ENCODE measurements at places on chromosomes 5 and 9.

- no peak for DNase-seq
Observed at GRCh38 chr9:85859765-85860164, 81.2 kb upstream of the NAA35 start.

DNA sequence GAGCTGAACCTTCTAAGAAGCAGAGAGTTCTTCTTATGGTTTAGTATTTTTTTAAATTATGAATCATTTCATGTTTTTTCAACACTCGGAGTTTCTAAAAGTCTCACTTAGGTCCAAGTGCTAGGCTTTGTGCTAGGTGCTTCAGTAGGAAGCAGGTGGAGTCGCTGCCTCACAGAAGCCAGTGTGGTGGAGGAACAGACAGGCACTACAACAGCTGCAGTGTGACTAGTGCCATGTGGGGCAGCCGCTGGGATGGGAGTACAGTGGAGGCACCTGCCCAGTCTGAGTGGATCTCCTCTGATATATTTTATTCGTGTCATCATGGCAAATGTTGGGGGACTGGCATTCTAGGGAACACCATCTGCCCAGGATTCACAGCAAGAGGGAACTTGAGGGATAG lies 15.3 kb downstream of the PCDHGC5 start:
- DNase-seq: no peak

- DNase-seq: no peak
Observed at GRCh38 chr9:126222835-126223431, 103.7 kb upstream of the MVB12B start.

- no peak for DNase-seq
Observed at GRCh38 chr9:78354989-78355388, 58.1 kb downstream of the PSAT1 start.

DNA sequence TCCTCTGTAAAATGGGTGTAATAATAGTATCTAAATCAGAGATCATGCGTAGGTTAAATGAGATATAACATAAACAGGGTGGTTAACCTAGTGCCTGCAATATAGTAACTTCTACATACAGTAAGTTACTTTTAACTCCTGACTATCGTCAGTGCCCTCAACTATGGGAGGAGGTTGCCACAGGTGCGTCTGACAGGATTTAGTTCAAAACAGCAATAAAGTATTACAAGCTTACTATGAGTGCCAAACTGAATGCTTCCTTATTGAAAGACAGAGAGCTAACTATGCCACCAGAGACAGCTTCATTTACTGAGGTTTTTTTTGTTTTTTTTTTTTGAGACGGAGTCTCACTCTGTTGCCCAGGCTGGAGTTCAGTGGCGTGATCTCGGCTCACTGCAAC lies 209.0 kb downstream of the ADAMTSL1 start:
- DNase-seq: no peak

DNA sequence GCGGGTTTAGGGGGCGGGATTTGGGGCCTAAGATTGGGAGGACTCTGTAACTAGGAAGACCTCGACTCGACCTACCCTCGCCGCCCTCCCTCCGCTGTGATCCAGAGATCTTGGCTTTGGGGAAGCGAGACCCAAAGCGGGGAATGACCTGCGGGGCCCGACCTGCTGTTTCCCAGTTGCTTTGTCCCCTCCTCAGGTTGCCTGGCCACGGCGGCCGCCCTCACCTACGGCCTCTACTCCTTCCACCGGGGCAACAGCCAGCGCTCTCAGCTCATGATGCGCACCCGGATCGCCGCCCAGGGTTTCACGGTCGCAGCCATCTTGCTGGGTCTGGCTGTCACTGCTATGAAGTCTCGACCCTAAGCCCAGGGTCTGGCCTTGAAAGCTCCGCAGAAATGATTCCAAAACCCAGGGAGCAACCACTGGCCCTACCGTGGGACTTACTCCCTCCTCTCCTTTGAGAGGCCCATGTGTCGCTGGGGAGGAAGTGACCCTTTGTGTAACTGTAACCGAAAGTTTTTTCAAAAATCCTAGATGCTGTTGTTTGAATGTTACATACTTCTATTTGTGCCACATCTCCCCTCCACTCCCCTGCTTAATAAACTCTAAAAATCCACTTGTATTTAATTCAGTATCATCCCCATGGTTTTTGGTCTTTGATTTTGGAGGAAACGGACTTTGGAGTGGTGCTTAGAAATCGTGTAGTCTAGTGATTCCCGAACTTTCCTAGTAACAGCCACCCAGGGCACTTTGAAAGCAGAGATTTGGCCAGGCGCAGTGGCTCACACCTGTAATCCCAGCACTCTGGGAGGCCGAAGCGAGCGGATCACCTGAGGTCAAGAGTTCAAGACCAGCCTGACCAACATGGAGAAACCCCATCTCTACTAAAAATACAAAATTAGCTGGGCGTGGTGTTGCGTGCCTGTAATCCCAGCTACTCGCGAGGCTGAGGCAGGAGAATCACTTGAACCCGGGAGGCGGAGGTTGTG lies 878 bp downstream of the HIGD2A start:
- DNase-seq: no peak

DNA sequence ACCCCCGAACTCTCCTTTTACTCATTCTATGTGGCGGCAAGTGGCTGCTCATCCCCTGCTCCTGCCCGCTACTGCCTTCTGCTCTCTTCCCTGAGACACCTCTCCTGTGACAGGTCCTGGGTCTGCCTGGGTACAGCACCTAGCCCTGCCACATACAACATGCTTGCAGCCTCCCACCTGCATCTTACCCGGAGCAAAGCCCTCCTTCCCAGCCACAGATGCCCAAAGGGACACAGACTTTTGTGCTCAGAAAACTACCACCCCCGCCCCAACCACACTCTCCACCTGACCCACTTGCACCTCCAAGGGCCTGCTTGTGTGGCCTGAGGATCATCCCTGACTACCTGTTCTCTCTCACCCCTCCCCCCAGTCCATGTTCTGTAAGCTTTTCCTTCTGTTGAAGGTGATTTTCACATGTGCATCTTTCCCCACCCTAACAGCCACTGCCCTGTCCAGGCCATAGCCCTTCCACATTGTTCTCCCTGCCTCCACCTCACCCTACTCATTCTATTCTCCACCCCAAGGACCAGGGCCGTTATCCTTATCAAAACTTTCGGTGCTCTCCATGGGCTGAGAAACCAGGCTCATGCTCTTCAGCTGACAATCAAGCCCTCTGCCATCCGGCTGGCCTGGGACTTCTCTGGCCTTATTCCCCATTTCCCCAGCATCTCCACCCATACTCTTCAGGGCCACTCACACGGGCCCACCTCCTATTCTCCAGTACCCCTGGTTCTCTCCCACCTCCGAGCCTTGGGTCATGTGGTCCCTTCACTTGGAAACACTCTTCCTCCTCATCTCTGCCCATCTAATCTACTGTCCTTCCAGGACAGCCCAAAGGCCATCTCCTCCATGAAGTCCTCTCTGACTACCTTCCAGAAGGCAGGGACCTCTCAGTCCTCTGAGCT lies 46.4 kb upstream of the ALDH1B1 start:
- DNase-seq: no peak

GRCh38 chr5:111224561-111225345 lies 569 bp downstream of the CAMK4 start:
- DNase-seq: no peak

DNA sequence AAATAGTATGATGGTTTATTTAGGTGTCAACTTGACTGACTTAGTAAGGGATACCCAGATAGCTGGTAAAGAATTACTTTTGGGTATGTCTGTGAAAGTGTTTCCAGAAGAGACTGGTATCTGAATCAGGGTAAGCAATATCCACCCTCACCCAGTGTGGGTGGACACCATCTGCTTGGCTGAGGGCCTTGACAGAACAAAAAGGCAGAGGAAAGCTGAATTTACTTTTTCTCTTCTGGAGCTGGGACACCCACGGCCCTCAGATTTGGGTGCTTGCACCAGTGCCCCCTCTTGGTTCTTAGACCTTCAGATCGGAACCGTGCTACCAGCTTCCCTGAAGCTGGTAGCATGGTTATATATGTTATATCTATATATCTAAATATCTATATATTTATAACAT lies 489.5 kb upstream of the MPDZ start:
- DNase-seq: no peak

- peak; percentile 90 for DNase-seq
Observed at GRCh38 chr5:132063090-132063911, 2.8 kb downstream of the IL3 start.

DNA sequence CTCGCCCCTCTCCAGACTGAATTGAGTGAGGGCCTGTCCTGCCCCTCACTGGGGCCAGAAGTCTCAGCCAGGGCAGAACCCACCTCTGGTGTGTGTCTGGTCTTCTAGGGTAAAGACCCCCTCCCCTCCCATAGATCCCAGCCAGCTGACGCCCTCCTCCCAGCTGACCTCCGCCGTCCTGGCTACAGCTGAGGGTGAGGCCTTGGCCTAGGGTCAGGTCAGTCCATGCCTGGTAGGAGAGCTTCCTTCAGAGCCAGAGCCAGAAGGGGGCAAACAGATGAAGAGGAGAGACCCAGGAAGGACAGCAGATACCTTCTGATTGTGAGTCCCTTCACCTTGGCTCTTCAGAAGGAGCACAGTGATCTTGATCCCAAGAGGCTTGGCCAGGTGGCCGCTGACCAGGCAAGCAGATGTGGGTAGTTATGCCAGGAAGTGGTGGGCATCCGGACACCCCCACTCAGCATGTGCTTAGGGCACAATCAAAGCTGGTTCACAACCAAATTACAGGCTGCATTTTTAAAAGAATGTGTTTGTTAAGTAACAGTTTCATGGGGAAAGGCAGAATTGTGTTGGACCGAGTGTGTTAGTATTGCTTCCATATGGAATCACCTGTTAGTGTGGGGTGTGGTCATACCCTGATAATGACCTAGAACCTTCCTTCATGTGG lies 29.9 kb downstream of the JADE2 start:
- DNase-seq: peak; percentile 32

DNA sequence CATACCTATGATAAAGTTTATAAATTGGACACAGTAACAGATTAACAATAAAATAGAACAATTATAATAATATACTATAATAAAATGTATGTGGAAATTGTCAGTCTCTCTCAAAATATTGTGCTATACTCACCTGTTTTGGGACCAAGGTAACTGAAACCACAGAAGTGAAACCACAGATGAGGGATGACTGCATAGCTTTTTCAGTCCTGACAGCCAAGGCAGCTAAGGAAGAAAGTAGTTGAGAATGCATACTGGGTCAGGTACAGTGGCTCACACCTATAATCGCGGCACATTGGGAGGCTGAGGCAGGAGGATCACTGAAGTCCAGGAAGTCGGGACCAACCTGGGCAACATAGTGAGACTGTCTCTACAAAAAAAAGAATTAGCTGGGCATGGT lies 8.9 kb downstream of the SRP19 start:
- DNase-seq: no peak

GRCh38 chr5:81631124-81631523 lies 119.8 kb downstream of the SSBP2 start:
- DNase-seq: peak; percentile 95

GRCh38 chr5:147835386-147835798 lies 3.9 kb upstream of the SPINK1 start:
- DNase-seq: no peak

- DNase-seq: peak; percentile 10
Observed at GRCh38 chr9:127635201-127635735, 23.2 kb downstream of the STXBP1 start.

DNA sequence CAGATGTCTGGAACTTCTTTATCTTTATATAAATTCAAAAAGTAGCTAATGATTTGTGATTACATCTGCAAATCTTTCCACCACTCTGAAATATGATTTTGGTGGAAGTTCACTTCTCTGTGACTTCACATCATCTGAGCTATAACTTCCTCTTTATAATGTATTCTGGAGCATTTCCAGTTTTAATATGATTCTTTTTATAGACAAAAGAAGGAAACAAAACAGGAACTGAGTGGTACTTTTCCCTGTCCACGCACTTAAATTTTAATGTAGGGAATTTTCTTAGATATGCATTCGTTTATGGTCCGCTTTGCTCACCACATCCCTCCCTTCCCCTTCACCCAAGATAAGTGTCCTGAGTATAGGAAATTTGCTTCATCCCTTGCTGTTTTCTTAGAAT lies 333.5 kb downstream of the CHSY3 start:
- DNase-seq: peak; percentile 22

DNA sequence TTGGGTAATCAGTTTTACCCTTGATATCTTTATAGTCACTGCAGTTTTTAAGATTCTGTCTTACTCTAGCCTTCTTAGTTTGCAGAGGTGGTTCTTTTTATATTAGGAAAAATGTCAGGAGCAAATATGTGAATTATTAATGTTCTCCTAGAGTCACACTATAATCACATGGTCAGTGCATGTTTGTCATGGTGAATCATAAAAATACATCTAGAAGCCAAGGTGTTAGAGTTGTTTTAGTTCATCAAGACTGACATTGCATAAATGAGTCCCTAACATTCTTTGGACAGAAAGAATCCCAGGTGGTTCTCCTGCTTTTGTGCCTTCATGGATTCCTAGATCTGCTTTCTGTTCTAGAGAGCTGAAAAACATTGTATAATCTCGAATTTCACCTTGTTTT lies 22.9 kb downstream of the ATG10 start:
- no peak for DNase-seq

- DNase-seq: no peak
Observed at GRCh38 chr5:78809444-78809843, 160.9 kb upstream of the LHFPL2 start.

- DNase-seq: no peak
Observed at GRCh38 chr5:107593009-107593408, 77.7 kb downstream of the EFNA5 start.

GRCh38 chr9:131273856-131274673 lies 2.2 kb downstream of the FAM78A start:
- peak; percentile 79 for DNase-seq

GRCh38 chr5:5409151-5409810 lies 13.2 kb upstream of the ICE1 start:
- peak; percentile 10 for DNase-seq

DNA sequence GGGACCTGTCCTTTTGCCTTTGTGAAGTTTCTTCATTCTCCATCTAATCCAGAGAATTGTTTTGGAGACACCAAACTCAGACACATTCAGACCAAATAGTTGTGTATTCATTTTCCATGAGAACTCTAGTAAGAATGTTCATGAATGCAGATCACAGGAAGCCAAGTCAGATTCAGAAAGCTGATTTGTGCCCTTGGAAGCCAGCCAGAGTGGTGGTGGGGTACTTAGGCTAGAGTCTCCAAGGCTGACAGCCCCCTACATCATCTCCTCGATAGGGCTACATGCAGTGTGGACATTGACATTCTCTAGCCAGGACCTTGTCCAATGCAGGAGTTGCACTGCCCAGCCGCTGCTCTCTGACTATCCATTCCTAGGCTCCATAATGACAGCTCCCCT lies 137.6 kb downstream of the UGCG start:
- DNase-seq: no peak

GRCh38 chr9:17138503-17138902 lies 3.7 kb downstream of the CNTLN start:
- no peak for DNase-seq

DNA sequence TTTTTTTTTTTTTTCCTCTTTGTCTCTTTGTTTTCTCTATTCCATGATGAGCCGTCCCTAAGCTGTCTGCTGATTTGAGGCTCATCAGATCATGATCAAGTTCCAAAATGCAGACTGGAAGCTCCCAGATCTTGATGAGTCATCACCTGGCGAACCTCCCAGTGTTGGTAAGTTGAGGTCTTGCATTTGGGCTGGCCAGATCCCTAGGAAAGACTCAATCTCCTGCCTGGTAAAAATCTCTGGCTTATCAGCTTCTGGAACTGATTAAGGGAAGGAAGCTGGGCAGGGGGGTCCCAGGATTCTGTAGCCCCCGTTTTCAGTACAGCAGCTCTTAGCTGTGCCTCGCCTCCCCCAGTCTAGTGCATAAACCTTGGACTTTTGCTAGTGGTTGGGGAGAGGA lies 69.0 kb downstream of the TSPAN17 start:
- no peak for DNase-seq

GRCh38 chr9:112125951-112126388 lies 49.1 kb downstream of the SUSD1 start:
- DNase-seq: no peak

- DNase-seq: peak; percentile 38
Observed at GRCh38 chr5:151196556-151197290, 27.2 kb downstream of the CCDC69 start.
